ENCODE measurements at places on chromosomes 11 and 22. TPM values are rescaled to one million over a fixed set of nuclear protein-coding genes. Genes with fewer than 3 reads are reported as not detected.

The C11orf91 gene
- total RNA-seq: not detected

The LRP5 gene
- 20.8 TPM for total RNA-seq

The FBLN1 gene
- 209 TPM for total RNA-seq

The MALAT1 gene
- 14,068 TPM for total RNA-seq

The CDC42BPG gene
- 0.33 TPM for total RNA-seq

The KCNQ1OT1 gene
- total RNA-seq: 1.8 TPM

The MMP27 gene
- total RNA-seq: 0.17 TPM

The APLNR gene
- not detected for total RNA-seq

The NF2 gene
- 37.0 TPM for total RNA-seq

The SYCE3 gene
- not detected for total RNA-seq

The UQCR10 gene
- 117 TPM for total RNA-seq

The OPCML gene
- total RNA-seq: 0.99 TPM

The TAF1D gene
- 148 TPM for total RNA-seq

The MEI1 gene
- 0.33 TPM for total RNA-seq

The ENTHD1 gene
- not detected for total RNA-seq

Measured in fibroblast of lung (primary cell).